ENCODE measurements at places on chromosomes 6 and 20.
A peak's percentile ranks its signal among the peaks of the same experiment; 100 is the strongest.

- DNase-seq, result no peak
Measured at GRCh38 chr20:6708010-6708409, 59.5 kb upstream of the BMP2 start.

GRCh38 chr20:708956-709355 is 33.4 kb upstream of the SCRT2 start:
- no peak for DNase-seq

DNA sequence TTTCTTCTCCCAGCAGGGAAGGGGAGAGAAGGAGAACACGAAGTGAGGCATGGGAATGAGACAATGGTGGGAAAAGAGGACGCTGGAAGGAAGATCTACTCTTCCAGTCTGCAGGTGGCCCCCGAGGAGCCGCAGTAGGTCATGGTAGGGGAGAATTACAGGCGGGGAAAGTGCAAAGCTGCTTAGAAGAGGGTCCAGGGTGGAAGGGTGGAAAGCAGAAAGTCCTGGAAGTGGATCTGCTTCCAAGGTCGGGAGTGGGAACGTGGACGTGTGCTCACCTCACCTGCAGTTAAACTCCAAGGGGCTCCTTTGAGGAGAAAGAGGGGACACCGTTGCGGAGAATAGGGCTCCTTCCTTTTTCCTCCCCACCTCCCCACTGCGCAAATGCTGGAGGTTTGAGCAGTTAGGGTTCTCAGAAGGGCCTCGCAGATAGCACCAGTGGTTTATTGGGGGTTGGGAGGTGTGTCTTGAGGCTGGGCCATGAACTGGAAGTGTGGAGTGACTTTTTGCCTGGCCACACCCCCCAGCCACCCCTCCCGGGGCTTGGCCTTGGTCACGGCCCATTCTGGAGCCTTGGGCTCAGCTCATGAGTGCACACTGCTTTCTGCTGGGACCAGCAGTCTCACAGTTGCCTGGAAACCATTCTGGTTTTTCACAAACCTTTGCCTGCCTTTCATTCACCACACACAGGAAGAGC is 100.4 kb upstream of the MLN start:
- DNase-seq, result peak; percentile 64

DNA sequence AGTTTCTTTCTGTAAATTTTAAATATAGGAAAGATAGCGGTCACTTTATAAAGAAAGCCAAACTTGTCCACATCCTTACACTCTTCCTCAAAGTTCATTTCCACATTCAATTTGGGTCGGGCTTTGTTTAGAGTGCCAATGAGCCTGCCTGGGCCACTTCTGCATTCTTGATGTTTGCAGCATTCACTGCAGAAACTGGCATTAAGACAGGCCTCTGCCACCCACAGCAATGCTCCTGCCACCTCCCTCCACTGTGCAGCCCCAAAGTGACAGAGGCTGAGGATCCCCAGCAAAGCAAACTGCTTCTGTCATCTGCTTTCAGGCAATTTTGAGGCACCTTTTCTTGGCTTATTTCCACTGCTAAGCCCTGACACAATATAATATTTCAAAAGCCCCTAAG is 61.2 kb downstream of the TNFAIP3 start:
- DNase-seq, result no peak

DNA sequence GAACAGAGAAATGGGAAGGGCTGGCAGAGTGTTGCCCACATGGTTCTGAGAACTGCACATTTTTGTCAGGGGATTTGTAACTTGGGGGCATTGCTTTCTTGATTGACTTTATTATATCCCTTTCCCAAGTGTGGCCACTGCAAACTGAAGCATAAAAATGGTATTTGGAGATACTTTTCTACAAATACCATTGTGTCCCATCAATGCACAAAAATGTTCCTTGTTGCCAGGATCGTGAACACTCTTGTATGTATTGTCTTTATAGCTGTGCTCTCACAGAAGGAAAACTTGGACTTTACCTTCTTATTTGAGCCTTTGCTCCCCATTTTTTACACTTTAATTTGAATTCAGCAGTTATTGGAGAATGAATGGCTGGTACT is 57.1 kb upstream of the C20orf144 start:
- no peak for DNase-seq

GRCh38 chr6:128346569-128346968 is 173.8 kb downstream of the PTPRK start:
- DNase-seq, result no peak

DNA sequence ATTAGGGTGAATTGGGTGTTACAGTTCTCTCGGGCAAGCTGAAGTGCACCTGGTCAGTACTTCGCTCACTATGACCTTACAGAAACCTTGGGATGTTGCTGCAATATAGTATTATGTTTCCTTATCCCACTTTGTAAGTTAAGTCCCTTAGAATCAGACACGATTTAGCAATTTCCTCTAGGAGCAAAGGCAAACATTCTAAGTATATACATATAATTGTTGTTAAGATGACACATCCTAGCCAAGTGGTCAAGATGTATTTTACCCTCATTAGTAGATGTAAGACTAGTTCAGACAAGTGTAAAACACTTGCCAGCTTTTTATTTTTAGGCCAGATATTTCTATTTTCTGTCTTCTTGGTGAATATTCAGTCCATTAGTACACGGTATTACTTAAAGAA is 31.1 kb upstream of the RGS17 start:
- DNase-seq, result no peak

- no peak for DNase-seq
Measured at GRCh38 chr6:93858213-93858612, 438.9 kb upstream of the EPHA7 start.

DNA sequence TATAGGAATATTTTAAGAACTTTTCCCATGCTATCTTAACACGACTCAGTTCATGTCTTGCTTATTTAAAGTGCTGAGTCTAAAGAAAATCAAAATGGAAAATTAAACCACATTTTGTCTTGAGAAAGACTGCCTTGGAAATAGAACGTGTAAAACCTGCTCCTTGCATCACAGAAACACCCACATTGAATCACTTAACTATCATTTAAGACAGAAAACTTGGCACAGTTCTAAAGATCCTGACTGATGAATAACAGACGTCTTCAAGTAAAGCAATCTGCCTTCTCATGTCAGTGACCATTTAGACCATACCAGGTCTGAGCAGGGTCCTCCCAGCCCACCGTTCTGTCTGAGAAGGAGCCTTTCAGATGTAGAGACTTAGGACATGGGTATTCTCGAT is 7.4 kb downstream of the PERP start:
- no peak for DNase-seq

DNA sequence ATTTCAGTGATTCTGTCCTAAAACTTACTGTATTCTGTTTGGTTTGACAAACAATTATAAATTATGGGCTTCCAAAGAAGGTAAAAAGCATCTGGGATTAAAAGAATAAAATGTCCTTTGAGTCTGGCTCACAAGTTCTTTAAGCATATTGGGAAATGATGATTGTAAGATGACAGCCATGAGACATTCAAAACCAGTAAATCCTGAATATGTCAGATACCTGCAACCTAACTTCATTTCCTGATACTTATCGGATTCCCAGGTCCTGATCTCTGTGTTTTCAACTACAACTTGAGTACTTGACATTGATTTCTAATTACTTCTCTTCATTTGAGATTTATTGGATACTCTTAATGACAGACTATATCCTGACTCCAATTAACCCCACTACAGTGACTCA is 446.6 kb downstream of the GRIK2 start:
- no peak for DNase-seq

DNA sequence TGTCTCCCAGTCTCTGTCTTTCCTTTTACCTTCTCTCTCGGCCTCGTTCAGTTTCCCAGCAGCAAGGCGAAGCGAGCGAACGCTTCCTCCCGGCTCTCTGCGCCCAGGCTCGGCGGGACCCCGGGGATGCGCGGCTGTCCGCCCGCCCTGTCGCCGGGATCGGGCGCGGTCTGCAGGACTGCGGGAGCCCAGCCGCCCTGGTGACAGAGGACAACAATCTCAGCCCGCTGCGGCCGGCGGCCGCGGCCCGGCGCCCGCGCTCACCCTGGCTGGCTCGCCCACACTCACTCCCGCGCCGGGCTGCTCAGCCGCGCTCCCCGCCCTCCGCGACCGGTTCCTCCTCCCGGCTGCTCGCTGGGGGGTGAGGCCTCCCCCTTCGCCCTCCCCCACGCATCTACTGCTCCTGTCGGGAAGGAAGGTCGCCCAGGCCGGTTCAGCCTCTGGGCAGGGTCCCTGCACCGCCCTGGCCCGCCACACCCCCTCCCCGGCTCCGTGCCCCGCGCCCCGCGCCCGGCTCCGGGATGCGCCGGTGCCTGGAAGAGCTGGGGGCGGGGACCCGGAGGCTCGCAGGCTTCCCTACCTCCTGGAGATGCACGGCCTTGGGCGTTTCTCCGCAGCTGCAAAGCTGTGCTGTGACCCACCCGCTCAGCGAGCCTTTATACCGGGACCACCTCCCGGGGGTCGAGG is 410 bp downstream of the SYNE1 start:
- DNase-seq, result peak; percentile 41

- no peak for DNase-seq
Measured at GRCh38 chr6:112979830-112980229, 632.7 kb downstream of the RFPL4B start.

DNA sequence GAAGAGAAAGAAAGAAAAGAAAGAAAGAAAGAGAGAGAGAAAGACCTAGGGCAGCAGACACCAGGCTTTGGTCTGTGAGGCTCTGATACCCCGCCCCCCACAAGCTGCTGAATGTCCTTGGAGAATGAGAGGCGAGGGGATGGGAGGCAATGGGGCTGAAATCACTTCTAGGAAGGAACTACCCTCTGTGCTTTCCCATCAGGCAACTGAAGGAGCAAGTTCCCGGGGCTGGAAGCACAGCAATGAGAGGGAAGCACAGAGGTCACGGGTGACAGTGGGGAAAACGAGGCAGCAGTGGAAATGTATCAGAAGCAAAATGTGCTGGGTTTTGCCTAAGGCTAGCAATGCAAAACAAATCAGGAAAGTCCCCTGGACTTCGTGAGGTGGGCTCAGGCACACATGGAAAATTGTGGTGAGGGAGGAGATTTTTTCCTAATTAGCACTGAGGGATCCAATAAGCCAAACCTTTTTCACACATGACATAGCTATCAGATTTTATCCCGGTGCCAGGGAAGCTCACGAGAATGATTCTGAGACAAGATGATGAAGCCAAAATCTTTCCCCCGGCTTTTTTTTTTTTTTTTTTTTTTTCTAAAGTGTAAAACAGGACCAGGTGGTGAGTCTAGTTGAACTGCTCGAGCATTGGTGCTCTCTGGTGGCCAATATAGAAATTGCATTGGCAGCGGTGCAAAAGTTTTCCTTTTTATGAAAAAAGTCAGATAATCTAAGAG is 16.8 kb upstream of the ARFGEF2 start:
- peak; percentile 72 for DNase-seq

- DNase-seq, result peak; percentile 41
Measured at GRCh38 chr6:36120539-36120938, 9.8 kb upstream of the MAPK13 start.

GRCh38 chr20:13425381-13426135 is 204.5 kb downstream of the ISM1 start:
- no peak for DNase-seq

DNA sequence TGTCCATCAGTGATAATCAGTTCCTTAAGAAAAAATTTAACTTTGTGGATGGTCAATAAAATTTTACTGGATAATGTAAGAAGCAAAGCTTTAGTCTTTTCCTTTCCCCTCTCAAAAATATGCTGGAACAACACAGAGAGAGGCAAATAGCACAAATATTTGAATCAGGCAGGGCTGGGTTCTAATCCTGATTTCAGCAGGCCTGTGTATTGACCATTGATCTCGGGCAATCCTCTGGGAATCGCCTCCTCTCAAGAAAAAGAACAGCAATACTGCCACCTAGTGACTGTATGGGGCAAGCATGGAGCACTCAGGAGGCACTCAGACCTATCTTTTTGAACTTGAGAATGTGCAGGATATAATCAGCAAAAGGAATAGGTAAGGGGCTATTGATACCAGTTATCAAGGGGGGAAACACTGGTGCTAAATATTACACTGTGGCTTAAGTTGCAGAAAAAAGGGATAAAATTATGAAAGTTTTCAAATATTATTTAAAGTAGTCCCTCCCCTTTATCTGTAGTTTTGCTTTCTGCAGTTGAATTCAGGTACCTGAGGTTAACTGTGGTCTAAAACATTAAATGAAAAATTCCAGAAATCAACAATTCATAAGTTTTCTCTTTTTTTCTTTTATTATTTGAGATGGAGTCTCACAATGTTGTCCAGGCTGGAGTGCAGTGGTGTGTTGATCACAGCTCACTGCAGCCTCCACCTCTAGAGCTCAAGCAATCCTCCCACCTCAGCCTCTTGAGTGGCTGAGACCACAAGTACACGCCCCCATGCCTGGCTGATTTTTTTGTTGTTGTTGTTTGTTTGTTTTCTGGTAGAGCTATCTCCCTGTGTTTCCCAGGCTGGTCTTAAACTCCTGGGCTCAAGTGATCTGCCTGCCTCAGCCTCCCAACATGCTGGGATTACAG is 91.8 kb upstream of the NHSL1 start:
- DNase-seq, result peak; percentile 63

DNA sequence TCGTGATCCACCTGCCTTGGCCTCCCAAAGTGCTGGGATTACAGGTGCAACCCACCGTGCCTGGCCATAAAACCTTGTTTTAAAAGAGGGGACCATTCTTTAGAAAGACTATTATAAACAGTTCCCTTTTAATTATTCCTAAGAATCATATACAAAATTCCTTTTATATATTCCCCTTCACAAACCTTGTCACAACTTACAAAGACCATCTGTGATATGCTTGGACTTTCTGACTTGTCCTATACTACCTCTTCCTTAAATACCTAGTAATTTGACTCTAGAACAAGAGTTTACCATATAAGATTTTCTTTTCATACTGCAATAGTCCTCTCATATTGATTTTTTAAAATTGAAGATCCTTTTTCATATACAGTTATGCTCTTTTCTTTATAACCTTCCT is 135.8 kb upstream of the PRSS16 start:
- DNase-seq, result no peak

GRCh38 chr6:33391922-33392594 is 435 bp downstream of the KIFC1 start:
- DNase-seq, result peak; percentile 62

DNA sequence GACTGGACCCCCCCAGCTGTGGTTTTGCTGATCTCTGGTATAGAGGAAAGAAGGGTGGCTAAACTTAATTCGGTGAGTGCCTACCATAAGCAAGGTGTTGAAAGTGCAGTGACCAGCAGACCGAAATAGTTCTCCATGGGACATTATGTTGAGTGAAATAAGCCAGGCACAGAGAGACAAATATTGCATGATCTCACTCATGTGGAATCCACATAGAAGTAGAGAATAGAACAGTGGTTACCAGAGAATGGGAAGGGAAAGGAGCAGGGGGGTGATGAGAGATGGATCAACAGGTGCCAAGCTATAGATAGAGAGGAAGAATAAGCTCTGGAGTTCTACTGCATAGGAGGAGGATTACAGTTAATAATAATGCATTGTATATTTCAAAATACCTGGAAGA is 9.7 kb upstream of the GCNT2 start:
- DNase-seq, result no peak

DNA sequence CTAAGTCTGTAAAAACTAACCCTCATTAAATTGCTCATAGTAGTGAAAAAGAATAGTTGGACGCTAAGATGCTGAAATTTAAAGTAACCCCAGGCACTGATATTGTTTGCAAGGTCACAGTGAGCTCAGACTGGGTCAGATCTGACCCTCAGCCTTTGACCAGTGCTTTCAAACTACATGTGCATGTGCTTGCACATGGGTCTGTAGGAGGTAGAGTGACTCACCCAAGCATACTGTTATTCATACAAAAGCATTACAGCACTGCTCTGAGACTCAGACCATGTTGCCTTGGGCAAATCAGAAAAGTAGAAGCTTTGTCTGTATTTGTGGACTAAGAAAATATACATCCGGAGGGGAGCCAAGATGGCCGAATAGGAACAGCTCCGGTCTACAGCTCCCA is 326.4 kb upstream of the MARCKS start:
- DNase-seq, result no peak

- DNase-seq, result no peak
Measured at GRCh38 chr6:35300848-35301247, 3.2 kb downstream of the DEF6 start.

Data from GM13976 (cell line).